AG08395 (cell line): ENCODE measurements at places on chromosomes 5 and 9.

GRCh38 chr5:122697191-122697590, 77.7 kb upstream of the SNX2 start:
- DNase-seq, result no peak

DNA sequence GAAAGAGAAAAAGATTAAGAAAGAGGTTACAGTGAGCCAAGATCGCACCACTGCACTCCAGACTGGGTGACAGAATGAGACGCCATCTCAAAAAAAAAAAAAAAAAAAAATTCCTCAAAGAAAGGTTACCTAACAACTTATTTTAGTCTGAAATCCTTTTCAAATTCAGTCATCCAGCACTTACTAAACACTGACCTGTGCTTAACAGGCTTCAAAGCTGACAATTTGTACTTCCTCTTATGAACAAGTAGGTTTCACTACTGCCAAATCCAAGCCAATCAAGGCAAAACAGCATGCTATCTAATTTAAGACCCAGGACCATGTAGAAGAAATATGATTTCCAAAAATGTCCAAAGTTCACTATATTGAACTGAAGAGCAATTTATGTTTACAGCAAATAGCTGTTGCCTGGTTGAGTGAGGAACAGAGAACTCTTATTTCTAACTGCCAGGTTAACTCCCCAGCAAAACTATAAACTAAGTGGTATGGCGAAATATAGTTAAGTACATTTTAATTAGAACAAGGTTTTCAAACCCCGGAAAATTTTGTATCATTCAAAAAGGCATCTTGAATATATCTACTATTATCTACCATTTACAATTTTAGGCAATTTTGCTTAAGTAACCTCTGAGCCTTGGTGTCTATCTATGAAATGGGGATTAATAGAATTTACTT, 13.4 kb downstream of the PWWP2A start:
- DNase-seq, result no peak

DNA sequence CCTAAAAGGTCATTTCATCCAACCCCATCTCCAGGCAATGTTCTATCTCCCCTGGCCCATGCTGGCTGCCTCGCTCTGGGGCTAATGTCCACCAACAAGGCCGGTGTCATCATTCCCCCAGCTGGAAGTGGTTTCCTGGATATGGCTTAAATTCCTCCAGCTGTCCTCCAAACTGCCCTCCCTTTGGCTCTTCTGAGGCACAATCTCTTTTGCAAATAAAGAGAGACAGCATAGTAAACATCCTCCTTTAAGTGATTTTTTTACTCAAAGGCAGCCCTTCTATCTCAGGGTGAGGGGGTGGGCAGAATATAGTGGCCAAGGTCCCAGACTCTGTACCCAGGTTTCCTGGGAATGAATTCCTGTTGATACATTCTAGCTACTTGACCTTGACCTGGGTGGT, 117.4 kb upstream of the PANK3 start:
- no peak for DNase-seq

DNA sequence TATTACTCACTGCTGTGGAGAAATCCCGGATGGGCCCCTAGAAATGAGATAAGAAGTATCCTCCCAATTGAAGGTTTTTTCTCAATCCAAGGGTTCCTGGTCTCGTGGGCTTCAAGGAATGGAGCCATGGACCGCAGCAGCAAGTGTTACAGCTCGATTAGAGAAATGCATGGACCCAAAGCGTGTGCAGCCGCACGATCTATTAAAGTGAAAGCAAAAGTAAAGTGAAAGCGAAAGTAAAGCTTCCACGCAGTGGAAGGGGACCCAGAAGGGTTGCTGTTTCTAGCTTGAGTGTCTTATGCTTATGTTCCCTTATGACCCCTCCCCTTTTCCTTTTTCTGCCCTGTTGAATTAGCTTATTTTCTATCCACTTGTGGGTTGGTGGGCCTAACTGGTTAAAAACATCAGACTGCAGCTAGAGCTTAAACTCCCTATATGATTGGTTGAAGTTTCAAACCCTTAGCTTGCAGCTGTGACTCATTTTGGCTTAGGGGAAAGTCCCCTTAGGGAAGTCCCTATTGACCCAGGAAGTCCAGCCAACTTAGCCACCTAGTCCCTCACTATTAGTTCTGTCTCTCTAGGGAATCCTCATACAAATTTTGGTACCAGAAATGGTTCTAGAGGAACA, 1111.8 kb downstream of the TAF11L14 start:
- no peak for DNase-seq

DNA sequence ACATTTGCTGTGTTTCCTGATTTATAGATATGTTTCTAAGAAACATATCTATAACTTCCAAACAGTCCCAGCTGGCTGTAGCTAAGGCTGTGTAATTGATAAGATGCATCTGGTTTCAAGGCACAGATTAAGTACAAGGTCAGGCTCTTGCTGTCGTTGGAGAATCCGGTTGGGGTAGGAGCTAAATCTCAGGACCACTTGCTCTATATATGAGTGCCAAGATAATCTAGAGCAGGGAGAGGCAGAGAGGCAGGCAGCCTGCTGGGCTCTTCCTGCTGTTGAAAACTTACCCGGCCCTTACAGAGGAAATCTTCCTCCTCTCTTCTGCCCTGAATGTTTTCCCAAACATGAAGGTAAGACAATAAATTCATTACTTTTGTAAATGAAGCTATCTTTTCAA, at the start of gene C7:
Gene C7 (plus strand): TSS at position 234 of the 400 bp plus-strand sequence. CDS start 114 bp downstream, at position 348.
- DNase-seq, result no peak

- peak; percentile 12 for DNase-seq
Measured at GRCh38 chr5:54357408-54358058, 47.2 kb upstream of the ARL15 start.

- no peak for DNase-seq
Measured at GRCh38 chr9:88722753-88723152, 187.8 kb downstream of the NXNL2 start.

DNA sequence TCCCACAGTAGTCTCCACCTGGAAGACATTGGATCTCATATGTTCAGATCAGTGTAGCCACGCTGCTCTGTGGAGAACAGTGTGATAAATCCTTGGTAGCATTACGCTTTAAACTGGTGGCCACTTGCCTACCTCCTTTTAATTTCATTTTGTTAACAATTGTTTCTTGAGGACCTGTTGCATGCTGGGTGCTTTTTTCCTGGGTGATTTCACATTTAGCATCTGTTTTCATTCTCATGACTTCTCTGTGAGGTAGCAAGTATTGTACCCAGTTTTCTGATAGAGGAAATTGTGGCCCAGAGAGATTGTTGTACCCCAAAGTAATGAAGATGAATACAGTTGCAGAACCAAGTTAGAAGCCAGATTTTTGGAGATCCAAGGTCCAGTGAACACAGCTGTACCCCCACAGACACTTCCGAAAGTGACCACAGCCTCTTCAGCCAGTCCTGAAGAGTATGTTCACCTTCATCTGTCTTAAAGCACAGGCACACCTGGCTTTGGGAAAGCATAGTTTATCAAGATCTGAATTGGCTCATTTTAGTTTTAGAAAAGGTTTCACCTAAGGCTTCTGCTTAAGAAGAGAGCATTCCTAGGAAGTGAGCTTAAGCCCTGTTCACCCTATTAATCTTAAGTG, 75.2 kb downstream of the F2RL2 start:
- DNase-seq, result no peak

- no peak for DNase-seq
Measured at GRCh38 chr9:90834828-90835595, 33.4 kb downstream of the SYK start.

GRCh38 chr9:136516191-136516654, 29.6 kb downstream of the NOTCH1 start:
- no peak for DNase-seq

DNA sequence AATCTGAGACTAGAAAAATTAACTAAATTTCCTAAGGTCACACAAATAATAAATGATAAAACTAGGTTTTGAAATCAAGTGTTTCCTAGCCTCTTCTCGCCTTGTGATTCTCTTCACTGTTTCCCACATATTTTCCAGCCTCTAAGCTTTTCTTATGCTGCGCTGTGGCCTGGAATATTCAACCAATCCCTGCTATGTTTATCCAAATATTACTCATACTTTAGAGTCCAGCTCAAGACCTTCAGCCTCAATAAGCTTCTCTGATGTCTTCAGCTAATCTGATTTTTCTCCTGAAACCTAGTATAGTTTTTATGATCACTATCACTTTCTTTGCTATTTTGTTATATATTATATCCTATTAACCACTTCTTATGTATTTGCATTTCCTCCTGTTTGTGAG, 303.1 kb upstream of the CDH6 start:
- DNase-seq, result no peak

DNA sequence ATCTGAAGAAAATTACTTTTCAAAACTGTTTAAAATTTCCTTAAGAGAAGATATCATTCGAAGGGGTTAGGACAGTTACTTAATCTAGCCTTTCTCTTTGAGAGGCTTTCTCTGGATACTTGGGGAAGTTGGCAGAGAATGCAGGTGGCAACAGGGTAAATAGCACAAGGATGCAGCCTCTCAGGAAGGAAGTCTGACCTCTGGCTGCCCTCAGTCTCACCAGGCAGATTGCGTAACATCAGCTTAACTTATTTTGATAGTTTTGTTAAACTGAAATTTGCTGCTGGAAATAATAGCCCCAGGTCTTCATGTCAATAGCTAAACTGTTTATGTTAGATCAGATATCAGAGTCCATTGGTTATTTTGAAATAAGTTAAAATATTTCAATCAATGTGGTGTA, 20.4 kb downstream of the CCDC192 start:
- DNase-seq, result no peak

GRCh38 chr5:36777105-36777757, 99.3 kb upstream of the NIPBL start:
- DNase-seq, result peak; percentile 21

DNA sequence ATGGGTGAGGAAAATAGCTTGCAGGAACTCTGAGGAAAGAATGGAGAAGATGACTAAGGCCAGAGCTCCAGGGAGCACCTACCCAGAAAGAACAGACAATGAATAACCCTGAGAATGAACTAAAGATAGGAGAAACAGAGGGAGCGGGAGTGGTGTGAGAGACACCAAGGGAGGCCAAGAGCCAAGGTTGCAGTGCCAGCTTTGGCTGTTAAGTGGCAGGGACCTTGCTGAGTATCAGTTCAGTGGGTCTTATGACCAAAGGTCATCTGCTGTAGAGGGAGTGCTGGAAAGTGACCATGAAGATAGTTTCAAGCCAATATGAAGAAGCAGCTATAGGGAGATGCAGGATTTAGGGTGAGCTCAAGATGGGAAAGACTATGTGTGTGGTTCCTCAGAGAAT, 16.7 kb downstream of the P4HA2 start:
- DNase-seq, result no peak

- DNase-seq, result peak; percentile 43
Measured at GRCh38 chr9:125460883-125461635, 199.4 kb downstream of the GAPVD1 start.

DNA sequence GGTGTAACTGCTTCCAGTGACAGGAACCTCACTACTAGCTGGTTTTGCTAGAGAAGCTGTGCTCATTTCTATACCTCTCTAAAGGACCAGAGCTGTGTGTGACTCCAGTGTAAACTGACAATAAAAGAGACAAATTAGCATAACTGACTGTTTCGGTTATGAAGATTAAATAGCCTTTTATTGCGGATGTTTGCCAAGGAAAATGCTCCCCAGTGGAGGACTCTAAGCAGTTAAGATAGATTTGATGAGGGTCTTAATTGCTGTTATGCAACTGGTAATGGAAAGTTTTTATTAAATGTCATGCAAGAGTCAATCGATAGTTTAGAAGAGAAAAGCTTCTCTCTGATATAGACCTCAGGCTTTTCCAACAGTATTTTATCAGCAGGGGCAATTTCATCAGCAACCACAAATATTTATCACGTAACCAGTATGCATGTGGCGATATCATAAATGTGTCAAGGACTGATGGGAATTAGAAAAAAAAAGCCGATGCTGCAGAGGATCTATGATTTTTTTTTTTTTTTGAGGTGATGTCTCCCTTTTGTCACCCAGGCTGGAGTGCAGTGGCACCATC, 275.2 kb upstream of the DMAC1 start:
- DNase-seq, result no peak

GRCh38 chr9:112898872-112899311, 8.2 kb upstream of the SLC46A2 start:
- no peak for DNase-seq

GRCh38 chr5:154371687-154372086, 74.1 kb upstream of the SAP30L start:
- DNase-seq, result peak; percentile 78

GRCh38 chr9:6818292-6818922, 60.6 kb downstream of the KDM4C start:
- no peak for DNase-seq

DNA sequence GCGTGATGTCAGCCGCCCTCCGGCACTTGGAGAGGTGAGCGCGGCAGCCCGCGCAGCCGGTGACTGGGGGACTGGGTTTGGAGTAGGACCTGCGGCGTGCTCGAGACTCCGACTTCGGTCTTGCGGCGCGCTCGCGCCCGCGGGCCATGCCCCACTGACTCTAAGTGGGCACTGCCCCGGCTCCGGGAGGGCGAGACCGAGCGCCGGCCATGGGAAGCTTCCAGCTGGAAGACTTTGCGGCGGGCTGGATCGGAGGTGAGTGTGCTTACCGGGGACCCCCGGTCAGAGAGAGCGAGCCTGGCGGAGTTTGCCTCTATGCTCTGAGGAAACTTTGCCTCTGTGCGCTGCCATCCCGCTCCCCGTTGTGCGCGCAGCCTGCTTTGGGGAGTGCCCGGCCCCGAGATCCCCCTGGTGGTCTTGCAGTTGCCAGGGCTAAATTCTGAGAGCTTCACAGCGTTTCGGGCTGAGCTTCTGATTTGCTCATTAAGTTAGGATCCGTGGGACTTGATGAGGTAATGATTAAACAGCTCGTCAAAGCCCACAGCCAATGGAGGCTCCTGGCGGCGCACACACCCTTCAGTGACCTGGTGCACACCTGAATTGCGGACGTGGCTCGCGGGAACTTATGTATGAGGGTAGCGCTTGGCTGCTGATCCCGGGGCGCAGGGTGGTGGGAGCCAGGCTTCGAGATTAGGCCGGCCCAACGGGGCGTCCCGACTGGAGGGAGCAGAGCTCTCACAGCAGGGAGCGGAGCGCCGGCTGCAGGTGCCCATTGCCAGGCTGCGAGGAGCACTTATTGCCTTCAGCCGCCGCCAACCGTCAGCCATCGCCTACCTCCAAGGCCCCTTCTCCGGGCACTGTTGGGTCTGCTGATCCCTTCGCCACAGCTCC, at the start of gene SLC25A48:
Gene SLC25A48 (plus strand): TSS at position 25 of the 891 bp plus-strand sequence. CDS start 185 bp downstream, at position 210.
- peak; percentile 67 for DNase-seq

GRCh38 chr5:106454651-106455415, 1215.9 kb downstream of the EFNA5 start:
- DNase-seq, result no peak

DNA sequence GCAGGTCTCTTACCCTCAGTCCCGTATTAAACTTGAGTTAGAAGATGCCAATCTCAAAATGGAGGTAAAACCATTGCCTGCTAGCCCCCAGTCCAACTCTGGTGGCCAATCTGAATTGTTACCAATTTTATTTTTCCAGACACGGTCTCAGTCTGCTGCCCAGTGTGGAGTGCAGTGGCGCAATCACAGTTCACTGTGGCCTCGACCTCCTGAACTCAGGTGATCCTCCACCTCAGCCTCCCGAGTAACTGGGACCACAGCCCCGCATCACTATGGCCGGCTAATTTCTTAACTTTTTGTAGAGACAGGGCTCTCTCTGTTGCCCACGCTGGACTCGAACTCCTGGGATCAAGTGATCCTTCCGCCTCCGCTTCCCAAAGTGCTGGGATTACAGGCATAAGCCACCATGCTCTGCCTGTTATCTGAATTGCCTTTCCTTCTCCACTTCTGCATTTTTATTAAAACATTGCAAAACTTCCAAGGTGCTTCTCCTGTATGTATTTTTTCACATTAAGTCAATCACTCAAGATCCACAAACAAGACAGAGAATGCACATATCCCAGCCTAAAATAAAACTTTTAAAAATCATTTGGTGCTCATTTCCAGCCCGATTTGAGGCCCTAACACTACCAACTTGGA, 2.3 kb downstream of the FANCC start:
- no peak for DNase-seq
